Activated CD8-positive, alpha-beta memory T cell treated with anti-CD3 and anti-CD28 coated beads, Interleukin-2, amount 50 U/mL, for 48 hours (primary cell): ENCODE measurements at places on chromosomes 5 and 9.

- DNase-seq, result peak; percentile 76
Measured at GRCh38 chr5:139543423-139543991, 17.6 kb upstream of the UBE2D2 start.

- DNase-seq, result no peak
Measured at GRCh38 chr5:135005076-135005475, 29.0 kb downstream of the PITX1 start.

DNA sequence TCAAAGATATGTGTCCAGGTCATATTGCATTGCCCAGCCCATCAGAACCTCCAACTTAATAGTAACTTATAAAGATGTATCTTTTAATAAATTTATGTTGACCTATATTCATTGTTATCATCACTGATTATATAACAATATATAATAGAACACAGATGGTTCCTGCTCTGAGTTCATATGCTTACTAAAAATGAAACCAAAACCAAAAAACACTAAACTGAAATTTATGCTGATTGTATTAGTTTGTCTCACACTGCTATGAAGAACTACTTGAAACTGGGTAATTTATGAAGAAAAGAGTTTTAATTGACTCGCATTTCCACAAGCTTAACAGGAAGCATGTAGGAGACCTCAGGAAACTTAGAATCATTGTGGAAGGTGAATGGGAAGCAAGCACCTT lies 462.5 kb upstream of the TYRP1 start:
- DNase-seq, result no peak

DNA sequence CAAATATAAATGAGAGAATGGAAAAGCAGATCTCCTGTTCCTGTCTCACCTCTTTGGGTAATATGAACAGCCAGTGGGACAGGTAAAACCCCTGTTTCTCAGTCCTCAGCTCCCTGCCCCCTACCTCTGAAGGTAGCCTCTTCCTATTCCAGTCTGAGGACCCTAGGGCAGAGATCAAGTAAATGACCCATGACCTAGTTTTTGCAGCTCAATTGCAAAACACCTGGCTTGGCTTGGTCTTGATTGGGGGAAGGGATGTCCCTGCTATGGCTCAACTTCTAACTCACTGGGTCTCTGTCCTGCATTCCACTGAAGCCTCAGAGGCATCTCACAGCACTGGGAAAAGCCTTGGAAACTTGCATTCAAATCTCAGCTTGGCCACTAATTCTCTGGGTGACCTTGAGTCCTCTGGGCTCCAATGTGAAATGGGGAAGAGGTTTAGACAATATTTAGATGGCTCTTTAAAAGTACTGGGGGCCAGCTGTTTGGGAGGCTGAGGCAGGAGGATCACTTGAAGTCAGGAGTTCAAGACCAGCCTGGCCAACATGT lies 1.6 kb upstream of the GALT start:
- no peak for DNase-seq

DNA sequence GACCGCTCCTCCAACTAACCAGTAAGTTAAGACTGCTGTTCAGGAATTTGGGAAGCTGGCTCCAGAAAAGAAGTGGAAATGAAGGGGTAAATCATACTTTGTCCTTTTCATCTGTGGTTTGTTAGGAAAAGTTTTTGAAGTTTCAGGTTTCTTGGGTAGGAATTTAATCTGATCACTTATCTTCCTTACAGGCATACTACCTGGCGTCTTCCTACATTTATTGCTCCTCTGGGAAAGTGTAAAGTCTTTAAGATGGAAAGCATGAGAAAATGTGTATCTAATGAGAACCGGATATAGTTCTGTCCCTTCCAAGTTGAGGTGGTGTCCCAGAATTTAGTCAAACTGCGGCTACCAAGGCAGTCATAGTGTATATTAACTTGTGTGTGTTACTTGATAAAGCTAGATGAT lies 1.3 kb downstream of the RASA1 start:
- DNase-seq, result no peak

- DNase-seq, result no peak
Measured at GRCh38 chr9:21608200-21608599, 126.1 kb upstream of the IFNE start.

DNA sequence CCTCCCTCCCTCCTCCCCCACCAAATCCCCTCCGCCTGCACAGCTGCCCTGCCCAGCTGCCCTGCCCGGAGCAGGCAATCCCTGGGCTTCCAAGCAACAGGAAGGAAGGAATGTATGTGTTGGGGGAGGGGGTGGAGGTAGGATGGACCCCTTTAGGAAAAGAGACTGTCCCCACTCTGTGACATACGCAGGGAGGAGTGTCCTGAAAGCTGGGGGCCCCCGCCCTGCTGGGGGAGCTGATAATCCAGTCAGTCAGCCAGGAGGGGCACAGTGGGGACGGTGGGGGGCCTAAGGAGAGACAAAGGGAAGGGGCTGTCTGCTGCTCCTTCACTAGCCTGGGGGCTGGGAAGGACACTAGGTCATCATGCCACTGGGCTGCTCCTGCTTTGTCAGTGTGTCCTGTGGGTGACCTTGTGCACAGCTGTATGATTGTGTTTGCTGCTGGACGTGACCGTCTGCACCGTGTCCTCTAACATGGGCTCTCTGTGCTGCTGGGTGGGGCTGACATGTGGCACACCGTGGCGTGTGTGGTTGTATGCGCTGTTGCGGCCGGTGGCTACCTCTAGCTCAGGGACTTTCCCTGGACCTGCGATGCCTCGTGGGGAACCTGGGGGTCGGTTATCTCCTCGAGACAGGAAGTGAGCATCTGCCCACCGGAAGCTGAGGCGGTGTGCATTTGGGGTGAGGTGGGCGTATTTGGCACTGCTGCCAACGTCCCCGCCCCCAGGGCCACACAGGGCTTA lies 3.0 kb downstream of the N4BP3 start:
- DNase-seq, result peak; percentile 84

GRCh38 chr9:110188101-110188500 lies 19.9 kb downstream of the C9orf152 start:
- no peak for DNase-seq

DNA sequence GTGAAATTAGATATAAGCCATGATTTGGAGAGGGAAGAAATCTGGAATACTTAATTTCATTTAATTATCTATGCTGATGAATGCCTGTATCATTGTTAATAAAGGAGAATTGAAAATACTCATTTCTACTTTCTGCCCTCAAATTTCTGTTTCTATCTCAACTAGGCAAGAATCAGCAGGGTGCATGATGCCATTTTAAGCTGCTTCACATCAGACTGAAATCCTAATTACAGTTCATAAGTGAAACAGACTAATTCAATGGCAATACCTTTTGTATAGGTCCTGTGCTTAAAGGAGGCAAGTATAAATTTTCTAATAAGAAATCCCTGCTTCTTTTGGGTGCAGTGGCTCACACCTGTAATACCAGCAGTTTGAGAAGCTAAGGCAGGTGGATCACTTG lies 22.3 kb upstream of the TAL2 start:
- DNase-seq, result no peak

GRCh38 chr5:36096486-36096885 lies 29.8 kb upstream of the UGT3A2 start:
- DNase-seq, result no peak

DNA sequence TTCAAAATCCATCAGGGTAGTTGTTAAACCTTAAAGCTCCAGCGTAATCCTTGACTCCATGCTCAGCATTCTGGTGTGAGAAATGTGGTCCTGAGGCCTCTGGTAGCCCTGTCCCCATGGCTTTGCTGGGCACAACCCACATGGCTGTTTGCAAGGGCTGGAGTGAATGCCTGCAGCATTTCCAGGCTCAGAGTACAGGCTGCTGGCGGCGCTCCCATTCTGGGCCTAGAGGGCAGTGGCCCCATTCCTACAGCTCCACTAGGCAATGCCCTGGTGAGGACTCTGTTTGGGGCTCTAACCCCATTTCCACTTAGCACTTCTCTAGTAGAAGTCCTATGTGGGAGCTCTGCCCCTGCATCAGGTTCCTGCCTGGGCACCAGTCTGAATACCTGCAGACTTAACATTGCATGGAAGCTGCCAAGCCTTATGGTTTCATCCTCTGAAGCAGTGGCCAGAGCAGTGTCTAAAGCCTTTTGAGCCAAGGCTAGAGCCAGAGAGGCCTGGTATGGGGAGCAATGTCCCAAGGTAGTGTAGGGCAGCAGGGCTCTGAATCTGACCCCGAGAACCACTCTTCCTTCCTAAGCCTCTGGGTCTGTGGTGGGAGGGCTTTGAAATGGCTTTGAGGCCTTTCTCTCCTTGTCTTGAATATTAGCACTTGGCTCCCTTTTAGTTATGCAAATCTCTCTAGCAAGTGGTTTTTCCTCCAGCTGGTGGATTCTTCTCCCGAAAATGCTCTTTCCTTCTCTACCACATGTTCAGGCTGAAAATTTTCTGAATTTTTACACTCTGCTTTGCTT lies 5.8 kb upstream of the ALDH1A1 start:
- DNase-seq, result no peak

DNA sequence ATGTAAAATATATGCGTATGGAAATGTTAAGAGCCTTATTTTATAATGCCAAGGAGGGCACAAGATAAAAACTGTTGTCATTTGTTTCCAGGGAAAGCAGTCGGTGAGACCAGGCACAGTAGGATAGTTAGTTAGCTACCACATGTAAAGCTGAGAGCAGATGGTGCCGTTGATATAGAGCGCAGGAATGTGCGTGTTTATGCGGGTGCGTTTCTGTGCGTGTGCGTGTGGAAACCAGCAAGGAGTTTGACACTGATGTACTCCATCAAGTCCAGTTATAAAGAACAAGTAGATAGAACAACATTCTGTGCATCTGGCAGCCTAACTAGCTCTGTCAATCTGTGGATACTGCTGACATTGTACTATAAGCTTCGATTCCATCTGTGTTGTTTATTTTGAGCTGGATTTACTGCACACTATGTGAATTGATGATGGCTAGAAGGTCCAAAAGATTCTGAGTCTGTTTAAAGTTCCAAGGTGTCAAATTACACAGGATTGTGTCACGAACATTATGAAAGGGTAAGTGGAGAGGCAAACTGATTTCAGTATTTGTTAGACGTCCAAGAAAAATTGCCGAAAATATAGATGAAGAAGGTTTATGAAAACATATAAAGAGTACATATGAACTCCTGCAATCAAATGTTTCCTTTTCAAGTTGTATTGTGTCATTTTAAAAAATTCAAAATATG lies 494.9 kb upstream of the MEF2C start:
- DNase-seq, result no peak

DNA sequence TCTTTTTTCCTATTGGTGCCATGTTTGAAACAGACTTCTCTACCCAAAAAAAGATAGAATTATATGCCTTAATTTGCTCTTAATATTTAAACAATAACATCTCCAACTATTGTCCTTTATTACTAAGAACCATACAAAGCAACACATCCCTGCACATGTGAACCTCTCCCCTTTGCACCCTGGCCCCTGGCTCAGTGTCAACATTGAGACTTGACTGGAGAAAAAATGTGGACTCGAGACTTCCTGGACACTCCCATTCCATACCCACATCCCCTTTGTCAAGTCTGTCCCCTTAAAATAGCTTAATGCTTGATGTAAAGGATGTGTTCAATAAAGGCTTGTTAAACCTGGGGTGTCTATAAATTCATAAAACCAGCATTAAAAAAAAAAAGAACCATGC lies 53.2 kb downstream of the TTC39B start:
- no peak for DNase-seq

DNA sequence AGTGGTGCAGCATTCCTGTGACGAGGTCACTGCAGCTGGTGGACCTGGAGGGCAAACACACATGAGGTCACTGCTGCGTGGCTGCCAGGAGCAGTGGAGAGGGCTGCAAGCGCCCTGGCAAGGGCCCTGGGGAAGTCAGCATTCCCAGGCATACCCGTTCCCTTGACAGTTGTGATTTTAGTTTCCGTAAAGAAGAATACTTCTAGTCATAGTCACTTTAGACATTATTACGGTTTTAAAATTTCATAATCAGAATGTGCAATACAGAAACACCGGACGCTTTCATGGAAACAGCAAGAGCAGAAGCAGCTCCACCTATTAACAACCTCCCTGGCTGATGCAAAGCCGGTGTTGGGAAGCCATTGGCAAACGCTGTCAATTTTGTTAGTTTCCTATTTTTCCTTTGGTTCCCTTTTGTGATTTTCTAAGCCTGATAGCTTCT lies 129.8 kb downstream of the GADD45G start:
- DNase-seq, result no peak

DNA sequence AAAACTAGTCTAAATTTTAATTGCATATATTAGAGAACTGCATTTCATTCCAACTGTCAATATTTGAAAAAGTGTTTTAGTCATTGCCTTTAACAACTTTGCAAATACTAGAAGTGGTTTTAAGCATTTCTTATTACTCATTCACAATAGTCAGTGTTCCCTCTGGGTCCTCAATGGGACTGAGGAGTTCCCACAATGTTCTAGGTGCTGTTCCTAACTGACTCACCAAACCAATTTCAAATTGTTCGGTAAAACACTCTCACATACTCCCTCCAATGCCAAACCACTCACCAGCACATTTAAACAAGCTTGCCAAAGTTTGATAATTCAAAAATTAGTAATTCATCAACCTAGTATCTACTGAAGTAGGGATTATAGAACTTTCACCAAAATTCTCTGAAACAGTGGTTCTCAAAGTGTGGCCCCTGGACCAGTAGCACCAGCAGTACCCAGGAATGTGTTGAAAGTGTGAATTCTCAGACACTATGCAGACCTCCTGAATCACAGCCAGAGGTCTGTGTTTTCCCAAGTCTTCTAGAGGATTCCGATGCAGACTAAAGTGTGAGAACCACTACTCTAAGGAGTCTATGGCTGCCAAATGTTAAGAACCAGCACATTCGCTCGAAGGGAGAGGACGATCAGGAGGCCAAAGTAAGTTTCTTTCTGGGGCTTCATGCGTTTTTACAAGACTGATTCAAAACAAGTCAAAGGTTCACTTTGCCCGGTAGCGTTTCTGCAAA lies 72.8 kb downstream of the APBA1 start:
- DNase-seq, result no peak

DNA sequence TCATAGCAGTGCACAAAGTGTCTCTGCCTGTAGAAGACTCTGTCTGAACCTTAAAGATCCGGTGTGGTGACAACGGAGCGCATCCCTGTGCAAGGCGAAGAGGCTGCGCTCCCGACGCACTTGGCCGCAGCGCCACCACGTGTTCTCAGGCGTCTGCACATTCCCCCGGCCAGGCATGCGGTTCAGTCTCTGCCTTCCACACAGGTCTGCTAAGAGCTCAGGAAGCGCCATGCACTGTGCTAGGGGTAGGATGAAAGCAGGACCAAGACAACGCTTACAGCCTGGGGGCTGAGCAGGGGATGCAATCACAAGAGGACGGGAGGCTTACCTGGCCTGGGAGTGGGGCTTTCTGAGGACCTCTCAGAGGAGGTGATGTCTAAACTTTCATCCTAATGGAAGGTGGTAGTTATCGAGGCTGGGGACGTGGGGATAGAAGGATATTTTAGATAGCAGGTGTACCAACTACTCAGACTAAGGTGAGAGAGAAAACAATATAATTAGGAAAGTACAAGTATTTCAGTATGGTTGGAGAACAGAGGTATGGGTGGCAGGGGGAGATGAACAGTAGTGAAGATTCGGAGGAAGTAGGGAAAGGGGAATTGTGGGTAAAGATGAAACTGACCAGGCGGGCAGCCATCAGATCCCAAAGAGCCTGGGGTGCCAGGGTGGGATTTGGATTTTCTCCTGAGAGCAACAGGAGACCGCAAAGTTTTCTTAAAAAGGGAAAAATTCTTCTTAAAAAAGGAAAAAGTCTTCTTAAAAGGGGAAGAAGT lies 13.3 kb downstream of the CAPSL start:
- peak; percentile 89 for DNase-seq

- no peak for DNase-seq
Measured at GRCh38 chr9:76586390-76587314, 127.7 kb downstream of the GCNT1 start.

- DNase-seq, result no peak
Measured at GRCh38 chr5:169335806-169336205, 34.9 kb upstream of the SLIT3 start.
